ENCODE measurements at places on chromosomes 1 and 21. TPM values are rescaled to one million over a fixed set of nuclear protein-coding genes. Genes with fewer than 3 reads are reported as not detected.
A peak's percentile ranks its signal among the peaks of the same experiment; 100 is the strongest.

DNA sequence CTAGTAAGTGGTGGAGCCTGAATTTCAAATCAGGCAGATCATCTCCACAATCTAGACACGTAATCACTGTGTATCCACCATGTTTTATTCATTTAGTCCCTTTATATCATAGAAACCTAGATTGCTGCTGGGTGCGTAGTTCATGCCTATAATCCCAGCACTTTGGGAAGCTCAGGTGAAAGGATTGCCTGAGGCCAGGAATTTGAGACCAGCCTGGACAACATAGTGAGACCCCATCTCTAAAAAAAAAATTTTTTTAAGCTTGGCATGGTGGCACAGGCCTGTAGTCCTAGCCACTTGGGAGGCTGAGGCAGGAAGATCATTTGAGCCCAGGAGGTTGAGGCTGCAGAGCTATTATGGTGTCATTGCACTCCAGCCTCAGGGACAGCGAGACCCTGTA lies 10.1 kb downstream of the MED18 start:
- H3K4me1 ChIP-seq = no peaks in the 10 kb centered on the region
- no peak for DNase-seq
- no peak overlapping the region for H3K4me3 ChIP-seq
- H3K36me3 ChIP-seq = peaks cover 8% of the 10 kb centered on the region
- H3K27me3 ChIP-seq = no peaks in the 10 kb centered on the region

DNA sequence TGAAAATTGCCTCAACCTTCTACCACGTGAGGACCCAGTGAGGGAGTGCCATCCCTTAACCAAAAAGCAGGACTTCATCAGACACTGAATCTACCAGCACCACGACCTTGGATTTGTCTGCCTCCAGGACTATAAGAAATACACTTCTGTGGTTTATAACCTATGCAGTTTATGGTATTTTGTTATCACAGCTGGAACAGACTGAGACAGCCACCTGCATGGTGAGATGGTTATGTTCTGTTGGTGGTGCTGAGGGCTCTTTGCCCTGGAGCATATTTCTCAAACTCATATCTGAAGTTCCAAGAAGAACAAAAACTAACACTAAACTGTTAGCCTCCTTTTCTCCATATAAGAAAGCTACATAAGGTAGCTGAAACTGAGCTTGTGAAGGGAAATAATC lies 69.8 kb upstream of the RGS18 start:
- H3K4me1 ChIP-seq = no peaks in the 10 kb centered on the region
- no peak for DNase-seq
- H3K27ac ChIP-seq = no peak overlapping the region
- H3K27me3 ChIP-seq = no peaks in the 10 kb centered on the region
- no peaks in the 10 kb centered on the region for H3K36me3 ChIP-seq

GRCh38 chr1:158819461-158820443 lies 11.4 kb upstream of the MNDA start:
- H3K4me1 ChIP-seq = peaks cover 7% of the 10 kb centered on the region
- DNase-seq = no peak
- no peaks in the 10 kb centered on the region for H3K36me3 ChIP-seq
- no peak overlapping the region for H3K4me3 ChIP-seq
- H3K27me3 ChIP-seq = no peaks in the 10 kb centered on the region
- H3K27ac ChIP-seq = no peak overlapping the region

DNA sequence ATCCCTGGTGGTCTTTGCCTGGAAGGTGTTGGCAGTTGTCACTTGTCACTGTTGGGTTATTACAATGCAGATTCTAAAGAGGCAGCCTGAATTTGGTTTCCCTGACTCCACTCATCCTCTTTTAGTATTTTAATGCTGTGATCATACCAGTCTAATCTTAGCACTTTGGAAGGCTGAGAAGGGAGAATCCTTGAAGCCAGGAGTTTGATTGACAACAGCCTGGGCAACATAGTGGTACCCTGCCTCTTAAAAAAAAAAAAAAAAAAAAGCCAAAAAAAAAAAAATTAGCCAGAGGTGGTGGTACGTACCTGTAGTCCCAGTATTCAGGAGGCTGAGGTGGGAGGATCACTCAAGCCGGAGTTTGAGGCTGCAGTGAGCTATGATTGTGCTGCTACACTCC lies 7.7 kb downstream of the GIPC2 start:
- no peak overlapping the region for H3K27ac ChIP-seq
- no peak for DNase-seq
- H3K27me3 ChIP-seq = no peaks in the 10 kb centered on the region
- no peaks in the 10 kb centered on the region for H3K36me3 ChIP-seq
- peaks cover 32% of the 10 kb centered on the region for H3K4me1 ChIP-seq

DNA sequence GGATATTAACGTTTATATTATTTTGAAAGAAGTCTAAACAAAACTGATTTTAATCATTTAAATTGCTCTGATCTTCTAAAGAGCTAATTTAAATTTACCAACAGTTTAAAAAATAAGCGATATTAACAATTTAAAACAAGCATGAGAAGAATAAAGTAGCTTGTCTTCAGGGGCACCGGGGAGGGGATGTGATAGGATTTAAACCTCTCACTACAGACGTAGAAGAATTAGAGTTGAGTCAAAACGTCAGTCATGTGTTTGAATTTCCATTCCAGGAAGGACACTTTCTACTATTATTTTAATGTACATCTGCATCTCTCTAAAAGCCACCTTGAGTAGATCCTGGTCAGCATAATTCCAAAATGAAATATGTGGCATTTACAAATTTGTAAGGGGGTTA lies 58.2 kb upstream of the TPTE start:
- H3K27me3 ChIP-seq = no peaks in the 10 kb centered on the region
- H3K4me3 ChIP-seq = no peak overlapping the region
- no peak for DNase-seq
- no peaks in the 10 kb centered on the region for H3K4me1 ChIP-seq
- H3K36me3 ChIP-seq = no peaks in the 10 kb centered on the region

- no peaks in the 10 kb centered on the region for H3K36me3 ChIP-seq
- H3K27me3 ChIP-seq = no peaks in the 10 kb centered on the region
- no peak overlapping the region for H3K27ac ChIP-seq
- no peak overlapping the region for H3K4me3 ChIP-seq
These were observed 263.6 kb upstream of the USP24 start for GRCh38 chr1:55478742-55479141.

GRCh38 chr1:212074856-212075255 lies 39.3 kb downstream of the DTL start:
- H3K27me3 ChIP-seq = no peaks in the 10 kb centered on the region
- H3K27ac ChIP-seq = no peak overlapping the region

- peaks cover 26% of the 10 kb centered on the region for H3K4me1 ChIP-seq
- H3K36me3 ChIP-seq = peaks cover 4% of the 10 kb centered on the region
- H3K4me3 ChIP-seq = no peak overlapping the region
These were observed 320.1 kb upstream of the FMN2 start for GRCh38 chr1:239771550-239771949.

DNA sequence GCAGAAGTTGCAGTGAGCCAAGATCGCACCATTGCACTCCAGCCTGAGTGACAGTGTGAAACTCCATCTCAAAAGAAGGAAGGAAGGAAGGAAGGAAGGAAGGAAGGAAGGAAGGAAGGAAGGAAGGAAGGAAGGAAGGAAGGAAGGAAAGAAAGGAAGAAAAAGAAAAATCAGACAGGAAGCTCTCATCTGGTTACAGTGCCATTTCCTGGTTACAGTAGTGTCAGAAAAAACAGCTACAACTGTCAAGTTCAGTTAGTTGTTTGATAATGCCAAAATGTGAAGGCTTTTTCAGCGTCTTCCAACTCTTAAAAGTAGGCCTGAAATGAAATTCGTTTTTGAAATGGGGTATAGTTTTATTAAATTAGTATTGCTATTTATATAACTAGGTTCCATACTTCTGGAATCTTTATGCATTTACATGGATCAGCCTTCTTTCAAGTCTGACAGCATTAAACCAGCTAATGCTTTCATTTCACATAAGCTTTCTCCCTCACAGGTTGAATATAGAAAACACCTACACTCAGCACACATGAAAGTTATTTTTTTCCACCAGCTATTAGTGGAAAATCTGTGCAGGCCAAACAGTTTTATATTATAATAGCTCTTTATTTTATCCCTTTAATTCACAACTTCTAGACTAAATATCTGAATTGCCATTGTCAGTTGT lies 21.2 kb downstream of the PTPN22 start:
- no peaks in the 10 kb centered on the region for H3K27me3 ChIP-seq
- H3K4me3 ChIP-seq = no peak overlapping the region
- no peak for DNase-seq
- H3K27ac ChIP-seq = no peak overlapping the region
- no peaks in the 10 kb centered on the region for H3K36me3 ChIP-seq

- no peak for DNase-seq
- H3K27ac ChIP-seq = peak overlapping the region; percentile 16
- H3K36me3 ChIP-seq = peaks cover 8% of the 10 kb centered on the region
- no peaks in the 10 kb centered on the region for H3K4me1 ChIP-seq
These were observed 249.8 kb upstream of the C1orf174 start for GRCh38 chr1:4149831-4150230.

DNA sequence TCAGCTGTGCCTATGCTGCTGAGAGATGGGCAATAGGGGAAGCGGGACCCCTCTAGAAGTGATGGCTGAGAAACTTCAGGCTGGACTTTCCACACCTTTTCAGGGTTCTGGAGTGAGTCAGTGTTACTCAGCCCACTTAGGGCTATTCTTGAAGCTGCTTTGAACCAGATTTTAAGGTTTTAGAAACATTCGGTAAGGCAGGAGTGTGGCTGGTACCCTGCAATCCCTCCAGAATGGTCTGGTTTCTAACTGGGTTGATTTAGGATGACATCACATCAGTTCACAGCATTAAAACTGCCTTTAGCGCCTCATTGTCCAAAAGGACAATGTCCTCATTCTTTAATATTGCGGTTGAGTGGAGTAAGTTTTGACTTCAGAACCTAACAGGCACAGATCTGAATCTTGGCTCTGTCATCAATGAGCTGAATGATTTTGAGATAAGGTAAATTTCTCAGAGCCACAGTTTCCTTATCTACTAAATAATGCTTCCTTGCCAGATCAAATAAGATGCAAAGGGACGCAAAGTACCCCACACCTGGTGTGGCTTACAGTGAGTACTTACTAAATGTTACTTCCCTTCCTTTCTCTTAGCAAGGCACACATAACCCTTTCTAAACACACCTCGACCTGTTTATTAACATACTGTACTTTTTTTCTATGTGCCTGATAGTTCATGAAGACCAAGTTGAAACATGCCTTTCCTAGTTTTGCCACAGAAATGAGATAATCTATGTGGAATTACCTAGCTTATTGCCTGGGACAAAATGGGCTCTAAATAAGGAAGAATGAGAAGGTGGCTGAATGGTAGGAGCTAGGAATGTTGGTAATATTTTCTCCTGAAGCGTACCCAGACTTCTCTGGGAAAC lies 209.8 kb downstream of the ROR1 start:
- no peak overlapping the region for H3K27ac ChIP-seq
- DNase-seq = no peak
- no peaks in the 10 kb centered on the region for H3K36me3 ChIP-seq
- H3K4me1 ChIP-seq = peaks cover 9% of the 10 kb centered on the region

GRCh38 chr1:106498238-106498637 lies 558.2 kb upstream of the PRMT6 start:
- no peaks in the 10 kb centered on the region for H3K36me3 ChIP-seq
- no peak for DNase-seq
- H3K27ac ChIP-seq = no peak overlapping the region
- no peaks in the 10 kb centered on the region for H3K4me1 ChIP-seq
- no peaks in the 10 kb centered on the region for H3K27me3 ChIP-seq

DNA sequence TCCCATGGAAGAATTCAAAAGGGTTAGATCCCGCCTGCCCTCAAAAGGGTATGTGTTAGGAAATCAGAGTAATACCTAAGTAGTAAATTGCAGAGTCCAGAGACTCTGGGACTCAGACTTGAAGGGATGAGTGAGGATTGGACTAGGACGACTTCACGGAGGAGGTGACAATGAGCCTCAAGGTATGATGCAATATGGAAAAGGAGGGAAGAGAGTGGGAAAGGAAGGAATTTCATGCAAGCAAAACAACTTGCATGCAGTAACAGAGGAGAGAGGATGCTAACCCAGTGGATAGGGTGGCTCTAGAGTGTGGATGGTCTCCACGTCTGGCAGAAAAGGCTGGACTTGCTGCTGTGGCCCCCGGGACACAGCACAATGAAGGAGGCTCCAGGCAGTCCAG lies 4.8 kb downstream of the CAPN2 start:
- DNase-seq = no peak
- H3K27ac ChIP-seq = no peak overlapping the region
- H3K36me3 ChIP-seq = peaks cover 49% of the 10 kb centered on the region
- H3K4me3 ChIP-seq = peak overlapping the region; percentile 42

GRCh38 chr1:11501491-11501897 lies 22.5 kb downstream of the DISP3 start:
- DNase-seq = no peak
- peaks cover 3% of the 10 kb centered on the region for H3K27me3 ChIP-seq
- H3K4me1 ChIP-seq = peaks cover 4% of the 10 kb centered on the region
- H3K36me3 ChIP-seq = peaks cover 15% of the 10 kb centered on the region
- no peak overlapping the region for H3K4me3 ChIP-seq
- no peak overlapping the region for H3K27ac ChIP-seq

GRCh38 chr1:154493276-154493675 lies 8.7 kb upstream of the TDRD10 start:
- peaks cover 39% of the 10 kb centered on the region for H3K36me3 ChIP-seq
- H3K4me3 ChIP-seq = peak overlapping the region; percentile 57
- peaks cover 12% of the 10 kb centered on the region for H3K27me3 ChIP-seq
- peak overlapping the region; percentile 97 for H3K27ac ChIP-seq
- H3K4me1 ChIP-seq = peaks cover 83% of the 10 kb centered on the region

- H3K4me3 ChIP-seq = no peak overlapping the region
- H3K27ac ChIP-seq = peak overlapping the region; percentile 64
- peaks cover 7% of the 10 kb centered on the region for H3K27me3 ChIP-seq
- H3K4me1 ChIP-seq = no peaks in the 10 kb centered on the region
- H3K36me3 ChIP-seq = no peaks in the 10 kb centered on the region
These were observed 84.1 kb downstream of the DMRTB1 start for GRCh38 chr1:53543130-53543777.

DNA sequence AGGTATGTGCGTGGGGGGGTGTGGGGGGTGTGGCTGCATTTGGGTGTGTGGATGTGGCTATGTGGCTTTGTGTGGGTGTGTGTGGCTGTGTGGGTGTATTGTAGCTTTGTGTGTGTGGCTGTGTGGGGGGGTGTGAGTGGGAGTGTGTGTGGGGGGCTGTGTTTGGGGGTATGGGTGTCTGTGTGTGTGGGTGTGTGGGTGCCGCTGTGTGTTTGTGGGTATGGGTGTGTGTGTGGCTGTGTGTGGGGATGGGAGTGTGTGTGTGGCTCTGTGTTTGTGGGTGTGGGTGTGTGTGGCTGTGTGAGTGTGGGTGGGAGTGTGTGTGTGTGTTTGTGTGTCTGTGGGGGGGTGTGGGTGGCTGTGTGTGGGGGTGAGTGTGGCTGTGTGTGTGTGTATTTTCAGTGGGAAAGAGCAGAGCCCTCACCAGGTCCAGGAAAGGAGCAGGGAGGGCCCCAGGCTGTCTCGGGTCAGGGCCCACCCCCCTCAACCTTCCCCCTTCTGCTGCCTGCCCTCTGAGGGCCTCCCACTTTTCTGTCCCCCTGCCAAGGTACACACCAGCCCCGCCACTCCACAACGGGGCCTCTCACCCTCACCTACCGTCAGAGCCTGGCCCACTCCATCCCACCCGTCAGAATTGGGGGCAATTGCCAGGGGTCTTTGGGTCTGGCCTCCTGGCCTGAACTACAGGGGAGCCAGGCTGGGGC lies 1.9 kb upstream of the COL8A2 start:
- H3K27me3 ChIP-seq = peaks cover 22% of the 10 kb centered on the region
- H3K36me3 ChIP-seq = peaks cover 3% of the 10 kb centered on the region
- H3K27ac ChIP-seq = no peak overlapping the region
- no peak for DNase-seq
- H3K4me1 ChIP-seq = peaks cover 9% of the 10 kb centered on the region

The RXFP4 gene
- not detected for total RNA-seq

The NTRK1 gene
- total RNA-seq = 0.23 TPM

The INSRR gene
- total RNA-seq = not detected

The RGS8 gene
- total RNA-seq = not detected

The OR6N1 gene
- total RNA-seq = not detected

The DNAJC28 gene
- 3.3 TPM for total RNA-seq

The BGLAP gene
- total RNA-seq = 1.2 TPM
